ENCODE measurements at places on chromosomes 12 and 14.

DNA sequence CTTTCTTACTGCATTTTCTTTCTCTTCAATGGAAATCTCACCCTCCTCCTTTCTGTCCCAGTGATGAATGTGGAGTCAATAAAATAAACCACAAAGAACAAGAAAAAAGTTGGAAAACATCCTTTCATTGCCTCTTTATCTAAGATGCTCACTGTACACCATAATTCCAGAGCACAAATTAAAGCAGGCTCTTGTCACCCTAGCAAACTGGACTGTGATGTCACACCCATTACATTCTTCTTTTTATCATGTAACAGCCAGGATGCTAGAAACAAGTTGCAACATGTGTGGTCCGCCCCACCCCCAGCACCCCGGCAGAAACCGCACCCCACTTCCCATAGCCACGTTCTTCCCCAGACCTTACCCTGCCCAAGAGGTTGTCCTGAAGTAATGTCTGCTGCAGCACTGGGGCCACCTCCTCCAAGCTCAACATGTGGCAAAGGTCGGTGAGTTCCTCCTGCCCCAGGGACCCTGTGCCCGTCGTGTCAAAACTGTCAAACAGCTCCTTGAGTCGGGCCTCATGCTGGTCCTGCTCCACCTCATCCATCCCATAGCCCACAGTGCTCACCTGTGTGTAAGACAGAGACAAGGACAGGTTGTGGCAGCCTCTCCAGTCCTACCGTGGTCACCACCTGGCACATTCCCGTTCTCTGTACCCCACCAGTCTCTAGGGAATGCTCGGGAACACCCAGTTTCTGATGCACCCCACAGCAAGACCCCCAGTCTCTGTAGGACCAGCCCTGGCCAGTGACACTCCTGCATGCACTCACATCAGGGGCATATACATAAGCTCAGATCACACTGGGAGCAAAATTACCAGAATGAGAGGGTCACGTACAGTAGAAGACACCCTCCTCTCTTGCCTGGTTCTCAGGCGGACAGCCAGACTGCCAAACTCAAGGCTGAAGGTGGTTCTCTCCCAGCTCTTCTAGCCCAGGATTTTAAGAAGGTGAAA, 9.2 kb downstream of the NIN start:
- no peak for DNase-seq

- DNase-seq: no peak
Measured at GRCh38 chr12:100337727-100338126, 19.1 kb upstream of the SLC17A8 start.

- no peak for DNase-seq
Measured at GRCh38 chr12:42648061-42648460, 58.5 kb upstream of the PRICKLE1 start.

DNA sequence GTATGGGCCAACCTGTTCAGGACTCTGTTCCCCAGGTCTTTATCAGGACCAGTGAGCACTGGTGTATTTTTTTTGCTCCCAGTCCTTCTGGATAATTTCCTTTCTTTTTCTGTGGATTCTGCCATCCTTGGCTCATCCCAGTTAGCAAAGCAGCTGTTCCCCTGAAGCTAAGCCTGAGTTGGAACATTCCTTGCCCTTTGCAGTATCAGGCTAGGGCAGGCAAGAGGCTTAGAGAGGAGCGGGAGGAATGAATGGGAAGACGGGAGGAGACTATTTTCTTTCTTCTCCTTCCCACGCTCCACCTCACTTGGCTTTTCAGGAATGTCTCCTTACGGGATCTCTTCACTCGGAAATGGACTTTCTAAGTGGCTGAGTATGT, 29.2 kb downstream of the ERG28 start:
- no peak for DNase-seq

GRCh38 chr14:31243860-31244259, 36.3 kb upstream of the HECTD1 start:
- DNase-seq: no peak

DNA sequence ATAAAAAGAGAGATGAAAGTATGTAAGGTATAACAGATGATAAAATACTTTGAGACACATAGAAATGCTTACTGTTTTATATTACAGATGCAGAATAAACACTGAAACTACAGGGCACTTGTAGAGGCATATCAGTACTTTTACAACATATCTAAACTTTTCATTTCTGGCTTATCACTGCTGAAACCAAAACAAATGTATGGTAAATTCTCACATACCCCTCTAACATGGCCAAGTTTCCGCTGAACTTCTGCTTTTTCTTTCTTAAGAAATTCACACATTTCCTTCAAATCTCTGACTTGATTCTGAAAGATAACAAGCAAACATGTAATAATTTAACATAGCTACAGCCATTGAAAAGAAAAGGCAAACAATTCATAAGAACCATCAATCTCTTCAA, 33.3 kb upstream of the C12orf50 start:
- DNase-seq: no peak

DNA sequence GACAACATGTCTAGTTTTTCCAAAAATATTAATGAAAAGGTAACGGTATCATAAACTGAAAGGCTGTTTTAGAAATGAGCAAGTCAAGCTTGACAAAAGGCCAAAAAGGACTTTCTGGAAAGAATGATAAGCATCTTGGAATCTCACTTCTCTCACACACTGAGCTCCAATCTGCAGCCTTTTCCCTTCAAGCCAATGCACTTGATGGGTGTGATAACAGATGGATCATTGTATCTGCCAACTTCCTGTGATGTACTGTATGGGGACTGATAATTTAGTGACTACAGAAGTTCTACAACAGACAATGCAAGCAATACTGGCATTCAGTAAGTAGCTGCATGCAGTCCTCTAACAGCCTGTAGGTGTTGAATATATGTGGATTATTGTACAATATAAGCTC, 147.1 kb downstream of the MED13L start:
- DNase-seq: no peak

GRCh38 chr14:25431211-25432076, 381.5 kb upstream of the STXBP6 start:
- no peak for DNase-seq
